ENCODE measurements at places on chromosomes 1 and 21.

GRCh38 chr1:45026446-45026845 lies 14.4 kb downstream of the UROD start:
- no peak for DNase-seq

GRCh38 chr1:26890467-26890796 lies 349 bp upstream of the GPN2 start:
- no peak for DNase-seq

GRCh38 chr1:243623841-243624240 lies 226.2 kb downstream of the AKT3 start:
- no peak for DNase-seq

- DNase-seq: no peak
Measured at GRCh38 chr1:166272155-166272554, 105.4 kb upstream of the FAM78B start.

DNA sequence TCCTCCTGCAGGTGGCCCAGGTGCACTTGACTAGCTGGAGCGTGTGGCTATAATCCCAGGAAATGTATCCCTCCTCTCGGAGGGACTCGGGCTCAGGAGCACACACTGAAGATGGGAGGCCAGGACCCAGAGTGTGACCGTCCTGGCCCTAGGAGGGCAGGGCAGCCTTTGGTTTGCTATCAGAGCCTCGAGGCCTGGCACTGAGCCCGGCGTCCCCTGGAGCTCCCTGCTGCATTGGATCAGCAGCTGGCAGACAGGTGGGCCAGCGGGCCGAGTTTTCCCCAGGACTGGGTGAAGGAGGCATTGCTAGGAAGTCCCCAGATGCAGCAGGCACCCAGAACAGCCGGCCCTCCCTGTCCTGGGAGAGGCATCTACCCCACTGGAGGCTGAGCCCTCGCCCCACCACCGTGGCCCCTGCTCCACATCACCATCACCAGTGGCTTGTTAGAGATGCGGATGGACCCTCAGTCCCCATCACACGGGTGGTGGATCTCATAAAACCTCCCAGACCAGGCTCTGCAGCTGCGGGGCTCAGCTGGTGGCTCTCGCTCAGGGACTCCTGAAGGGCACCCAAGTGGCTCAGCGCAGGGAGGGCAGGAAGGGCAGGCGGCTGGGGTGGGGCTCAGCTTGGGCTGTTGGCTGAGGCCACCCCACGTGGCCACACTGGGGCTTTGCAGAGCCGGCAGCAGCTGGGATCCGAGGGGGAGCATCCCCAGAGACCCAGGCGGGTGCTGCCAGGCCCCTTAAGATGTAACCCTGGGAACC lies 32.7 kb upstream of the POFUT2 start:
- peak; percentile 29 for DNase-seq

DNA sequence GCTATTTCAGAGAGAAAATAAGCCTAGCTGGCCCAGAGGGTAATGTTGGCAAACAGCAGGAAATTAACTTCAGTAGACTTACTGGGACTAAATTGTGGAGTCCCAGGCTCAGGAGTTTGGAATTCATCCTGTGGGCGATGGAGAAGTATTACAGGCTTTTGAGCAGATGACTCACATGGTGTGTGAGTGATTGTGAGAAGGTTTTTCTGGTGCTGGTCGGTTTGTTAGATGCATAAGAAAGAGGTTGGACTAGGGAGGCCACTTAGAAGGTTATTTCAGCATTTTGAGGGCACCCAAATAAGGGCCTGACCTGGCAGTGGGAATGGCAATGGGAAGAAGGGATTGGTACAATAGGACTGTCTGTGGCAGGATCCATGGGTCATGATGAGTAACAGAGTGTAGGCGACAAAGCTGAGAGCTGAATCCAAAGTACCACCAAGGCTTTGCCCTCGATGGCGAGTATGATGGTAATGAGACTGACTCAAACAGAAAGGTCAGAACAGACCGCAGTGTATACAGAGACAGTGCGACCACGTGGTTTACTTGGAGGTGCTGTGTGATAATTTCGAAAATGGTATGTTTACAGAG lies 69.2 kb upstream of the KIF26B start:
- no peak for DNase-seq

GRCh38 chr1:116006486-116006964 lies 30.2 kb downstream of the SLC22A15 start:
- no peak for DNase-seq

- no peak for DNase-seq
Measured at GRCh38 chr1:84570436-84571149, 3.6 kb downstream of the CTBS start.

GRCh38 chr1:228307218-228308023 lies 99.2 kb downstream of the TRIM11 start:
- DNase-seq: no peak

- DNase-seq: no peak
Measured at GRCh38 chr1:118944133-118944532, 44.0 kb downstream of the TBX15 start.

GRCh38 chr1:209607102-209607794 lies 23.7 kb downstream of the CAMK1G start:
- no peak for DNase-seq

GRCh38 chr1:75908717-75909152 lies 23.5 kb downstream of the ASB17 start:
- DNase-seq: peak; percentile 30

DNA sequence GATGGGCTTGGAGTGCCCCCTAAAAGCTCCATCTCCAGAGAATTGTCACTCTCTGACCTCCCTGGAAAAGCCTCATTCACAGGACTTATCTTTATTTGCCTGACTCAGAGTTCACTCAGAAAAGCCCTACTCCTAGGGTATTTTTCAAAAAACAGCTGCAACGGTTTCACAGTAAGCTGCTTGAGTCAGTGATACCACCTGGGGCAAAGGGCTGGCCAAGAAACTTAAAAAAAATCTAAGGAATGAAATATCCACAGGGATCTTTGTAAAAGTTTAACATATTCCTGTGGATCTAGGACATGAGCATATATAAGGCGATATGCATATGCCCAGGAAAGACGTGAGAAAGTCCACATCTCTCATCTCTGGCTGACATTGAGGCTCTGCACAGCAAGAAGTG lies 33.8 kb upstream of the TSPAN2 start:
- no peak for DNase-seq

DNA sequence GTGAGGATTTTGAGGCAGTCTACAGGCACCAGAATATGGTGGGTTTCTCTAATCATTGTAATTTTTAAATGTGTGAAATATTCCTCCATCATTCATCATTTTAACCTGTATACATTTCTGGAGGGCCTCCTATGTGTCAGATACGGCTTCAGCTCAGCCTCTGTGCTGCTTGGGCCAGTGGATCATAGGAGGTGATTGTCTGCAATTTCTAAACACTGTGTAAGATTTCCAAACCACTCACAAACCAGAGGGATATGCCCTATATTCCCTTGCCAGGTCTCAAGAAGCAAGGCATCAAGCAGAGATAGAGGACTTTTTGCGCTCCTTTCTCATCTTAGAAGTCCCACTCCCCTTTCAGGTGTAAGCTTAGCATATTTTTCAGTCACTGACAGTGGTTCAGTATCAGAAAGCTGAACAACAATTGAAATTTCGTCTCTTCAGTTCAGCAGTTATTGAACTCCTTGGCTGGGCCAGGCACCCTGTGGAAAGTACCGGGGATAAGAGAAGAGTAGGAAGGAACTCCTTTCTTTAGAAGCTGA lies 190.9 kb downstream of the NFIA start:
- DNase-seq: no peak
